ENCODE measurements at places on chromosomes 16 and 17.

DNA sequence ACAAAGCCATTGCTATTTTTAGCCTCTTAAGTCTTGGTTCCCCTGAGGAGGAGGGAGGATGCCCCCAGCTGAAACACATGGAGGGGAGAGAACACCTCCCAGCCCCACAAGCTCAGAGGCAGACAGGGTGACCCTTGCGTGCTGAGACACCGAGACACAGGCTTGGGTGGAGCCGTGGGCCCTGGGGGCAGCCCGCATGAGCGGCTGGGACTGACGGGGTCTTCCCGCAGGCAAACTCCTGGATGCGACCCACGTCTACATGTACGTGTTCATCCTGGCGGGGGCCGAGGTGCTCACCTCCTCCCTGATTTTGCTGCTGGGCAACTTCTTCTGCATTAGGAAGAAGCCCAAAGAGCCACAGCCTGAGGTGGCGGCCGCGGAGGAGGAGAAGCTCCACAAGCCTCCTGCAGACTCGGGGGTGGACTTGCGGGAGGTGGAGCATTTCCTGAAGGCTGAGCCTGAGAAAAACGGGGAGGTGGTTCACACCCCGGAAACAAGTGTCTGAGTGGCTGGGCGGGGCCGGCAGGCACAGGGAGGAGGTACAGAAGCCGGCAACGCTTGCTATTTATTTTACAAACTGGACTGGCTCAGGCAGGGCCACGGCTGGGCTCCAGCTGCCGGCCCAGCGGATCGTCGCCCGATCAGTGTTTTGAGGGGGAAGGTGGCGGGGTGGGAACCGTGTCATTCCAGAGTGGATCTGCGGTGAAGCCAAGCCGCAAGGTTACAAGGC lies 9.8 kb downstream of the SLC16A3 start:
- DNase-seq, result peak; percentile 59

- DNase-seq, result no peak
These were observed 2.3 kb upstream of the PAQR4 start for GRCh38 chr16:2966808-2967191.

GRCh38 chr17:45063198-45063597 lies 2.1 kb downstream of the NMT1 start:
- DNase-seq, result no peak

GRCh38 chr17:19013806-19014627 lies 9.5 kb upstream of the FAM83G start:
- DNase-seq, result no peak

GRCh38 chr17:46831573-46832330 lies 13.3 kb upstream of the WNT3 start:
- DNase-seq, result no peak

GRCh38 chr17:27452828-27453227 lies 3.4 kb upstream of the KSR1 start:
- no peak for DNase-seq

DNA sequence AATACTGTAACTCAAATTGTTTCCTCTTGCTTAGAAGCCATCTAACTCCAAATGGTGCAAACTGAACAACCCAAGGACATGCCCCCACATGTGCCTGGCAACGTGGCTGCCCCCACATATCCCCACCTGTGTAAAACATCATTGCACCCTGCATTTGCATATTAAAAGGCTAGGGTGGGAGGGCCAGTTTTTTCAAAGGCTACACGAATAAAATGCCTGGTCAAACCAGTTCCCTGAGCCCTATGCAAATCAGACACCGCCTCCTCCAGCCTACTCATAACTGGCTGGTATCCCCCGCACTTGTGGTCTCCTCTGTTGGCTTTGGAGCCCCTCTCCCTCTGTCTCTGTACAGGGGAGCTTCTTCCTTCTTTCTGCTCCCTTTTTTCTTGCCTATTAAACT lies 26.7 kb downstream of the C16orf54 start:
- DNase-seq, result no peak

DNA sequence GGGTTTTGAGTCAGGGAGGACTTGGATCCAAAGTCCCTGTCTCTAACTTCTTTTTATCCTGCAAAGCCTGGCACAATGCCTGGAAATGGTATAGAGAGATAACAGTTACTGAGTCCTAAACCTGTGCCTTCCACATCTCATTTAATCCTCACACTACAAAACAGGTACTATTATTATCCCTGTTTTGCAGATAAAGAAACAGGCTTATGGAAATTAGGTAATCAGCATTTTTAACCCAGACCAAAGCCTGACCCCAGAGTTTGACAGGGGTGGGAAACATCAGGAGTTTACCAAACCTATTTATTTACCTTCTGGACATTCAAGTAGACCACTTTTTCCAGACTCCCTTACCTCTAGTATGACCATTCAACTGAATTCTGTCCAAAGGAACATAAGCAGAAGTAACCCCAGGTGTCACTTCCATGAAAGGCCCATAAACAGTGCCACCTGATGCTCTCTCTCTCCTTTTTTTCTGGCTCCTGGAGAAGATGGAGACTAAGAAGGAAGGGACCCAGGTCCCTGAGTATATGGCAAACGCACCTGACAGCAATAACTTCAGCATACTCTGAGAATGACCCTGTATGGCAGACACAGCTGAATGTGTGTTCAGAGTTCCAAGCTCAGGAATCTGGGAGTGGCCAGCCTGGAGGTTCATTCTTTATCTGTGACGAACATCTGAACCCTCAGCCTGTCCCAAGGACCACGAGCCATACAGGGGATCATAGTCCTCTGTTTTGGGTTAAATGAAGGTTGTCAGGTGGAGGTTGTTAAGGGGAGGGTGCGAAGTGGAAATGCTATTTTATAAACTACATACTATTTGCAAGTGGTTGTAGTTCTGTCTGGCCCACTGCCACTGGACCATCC lies 62.7 kb downstream of the HLF start:
- no peak for DNase-seq

- DNase-seq, result no peak
These were observed 39.9 kb downstream of the BAIAP2 start for GRCh38 chr17:81074875-81075274.

- DNase-seq, result peak; percentile 73
These were observed 1.9 kb upstream of the YBX2 start for GRCh38 chr17:7296189-7296861.

- DNase-seq, result no peak
These were observed 2.9 kb upstream of the KANSL1 start for GRCh38 chr17:46195939-46196716.

DNA sequence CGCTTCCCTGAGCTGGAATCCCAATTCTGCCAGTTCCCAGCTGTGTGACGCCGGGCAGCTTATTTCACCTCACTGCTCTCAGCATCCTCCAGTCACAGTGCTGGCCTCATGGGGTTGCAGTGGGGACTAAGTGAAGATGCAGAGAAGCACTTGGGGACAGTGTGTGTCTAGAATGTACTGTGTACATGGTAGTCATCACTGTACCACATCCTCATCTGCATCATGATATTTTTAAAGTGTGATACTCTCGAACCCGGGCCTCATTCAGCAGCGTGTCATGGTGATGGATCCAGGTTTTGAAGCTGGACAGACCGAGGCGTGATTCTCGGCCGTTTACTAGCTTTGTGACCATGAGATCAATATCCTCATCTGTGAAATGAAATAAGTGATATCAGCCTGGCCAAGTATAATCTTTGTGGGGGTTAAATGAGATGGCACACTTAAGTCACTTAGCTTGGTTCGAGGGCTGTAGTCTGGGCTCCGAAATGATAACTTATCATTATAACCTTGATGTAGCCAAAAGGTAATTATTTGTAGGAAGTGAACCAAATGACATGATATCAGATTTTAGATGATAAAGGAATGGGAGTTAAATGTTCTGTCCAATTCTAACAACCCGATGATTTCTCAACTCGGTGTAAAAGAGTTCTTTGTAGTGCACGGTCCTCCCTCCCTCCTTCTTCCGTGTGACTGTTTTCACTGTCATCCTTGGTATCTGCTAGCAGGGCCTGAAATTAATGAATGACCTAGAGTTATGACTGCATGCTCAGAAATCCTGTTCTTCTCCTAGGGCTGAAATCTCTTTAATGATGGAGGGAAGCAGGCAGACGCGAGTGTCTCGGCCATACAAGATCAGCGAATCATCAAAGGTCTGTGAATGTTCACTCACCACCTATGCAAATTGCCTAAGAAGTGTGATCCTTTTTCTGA lies 2.0 kb downstream of the KLHL36 start:
- no peak for DNase-seq

GRCh38 chr16:4691666-4692412 lies 1.5 kb upstream of the NUDT16L1 start:
- no peak for DNase-seq

DNA sequence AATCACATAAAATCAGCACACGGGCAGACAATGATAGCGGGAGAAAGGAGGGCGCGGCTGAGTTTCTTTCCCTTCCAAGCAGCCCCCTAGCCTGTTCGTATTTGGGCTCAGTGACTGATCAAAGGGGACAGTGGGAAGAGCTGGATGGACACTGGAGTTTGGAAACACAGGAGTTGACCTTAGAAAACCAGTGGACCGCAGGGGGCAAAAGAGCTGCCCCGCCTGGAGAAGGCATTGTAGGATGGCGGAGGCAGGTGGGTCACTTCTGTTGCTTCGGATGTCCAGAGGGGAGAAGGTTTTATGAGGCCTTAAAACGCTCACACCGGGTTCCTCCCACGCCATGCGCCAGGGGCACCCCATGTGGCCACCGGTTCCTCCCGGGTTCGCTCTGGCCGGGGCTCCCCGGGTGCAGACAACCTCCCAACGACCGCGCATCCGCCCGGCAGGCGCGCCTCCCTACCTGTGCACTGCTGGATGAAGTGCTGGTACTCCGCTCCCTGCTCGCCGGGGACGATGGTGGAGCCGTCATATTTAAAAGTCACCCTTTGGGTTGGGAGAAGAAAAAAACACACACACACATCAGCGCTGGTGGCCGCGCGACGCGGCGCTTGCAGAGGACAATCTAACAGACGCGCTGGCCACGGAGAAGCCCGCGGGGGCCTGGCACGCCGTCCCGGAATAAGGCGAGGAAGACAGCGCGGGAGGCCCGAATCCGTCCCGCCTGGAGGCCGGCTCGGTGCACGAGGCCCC lies 662 bp downstream of the COTL1 start:
- no peak for DNase-seq

GRCh38 chr16:11613381-11614303 lies 26.9 kb upstream of the LITAF start:
- peak; percentile 40 for DNase-seq

- DNase-seq, result no peak
These were observed 8.9 kb upstream of the TENT4B start for GRCh38 chr16:50144211-50144610.

DNA sequence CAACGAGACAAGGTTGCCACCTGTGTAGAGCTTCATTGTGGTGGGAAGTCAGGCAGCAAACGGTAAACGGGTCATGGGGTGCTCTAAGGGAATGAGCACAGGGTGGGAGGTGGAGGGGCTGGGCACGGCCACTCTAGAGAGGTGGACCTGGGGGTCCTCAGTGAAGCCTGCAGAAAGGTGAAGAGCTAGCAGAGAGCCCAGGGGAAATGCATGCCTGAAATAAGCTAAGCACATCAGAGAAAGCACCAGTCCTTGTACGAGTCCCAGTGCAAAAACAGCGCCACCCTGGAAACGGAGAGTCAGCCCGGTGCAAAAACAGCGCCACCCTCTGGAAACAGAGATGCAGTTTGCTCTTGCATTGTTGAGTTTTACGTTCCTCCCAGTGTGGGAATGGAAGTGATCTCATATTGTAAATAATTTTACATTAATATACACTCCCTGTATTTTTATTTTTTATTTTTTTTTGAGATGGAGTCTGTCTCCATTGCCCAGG lies 65.0 kb downstream of the TBC1D16 start:
- no peak for DNase-seq

DNA sequence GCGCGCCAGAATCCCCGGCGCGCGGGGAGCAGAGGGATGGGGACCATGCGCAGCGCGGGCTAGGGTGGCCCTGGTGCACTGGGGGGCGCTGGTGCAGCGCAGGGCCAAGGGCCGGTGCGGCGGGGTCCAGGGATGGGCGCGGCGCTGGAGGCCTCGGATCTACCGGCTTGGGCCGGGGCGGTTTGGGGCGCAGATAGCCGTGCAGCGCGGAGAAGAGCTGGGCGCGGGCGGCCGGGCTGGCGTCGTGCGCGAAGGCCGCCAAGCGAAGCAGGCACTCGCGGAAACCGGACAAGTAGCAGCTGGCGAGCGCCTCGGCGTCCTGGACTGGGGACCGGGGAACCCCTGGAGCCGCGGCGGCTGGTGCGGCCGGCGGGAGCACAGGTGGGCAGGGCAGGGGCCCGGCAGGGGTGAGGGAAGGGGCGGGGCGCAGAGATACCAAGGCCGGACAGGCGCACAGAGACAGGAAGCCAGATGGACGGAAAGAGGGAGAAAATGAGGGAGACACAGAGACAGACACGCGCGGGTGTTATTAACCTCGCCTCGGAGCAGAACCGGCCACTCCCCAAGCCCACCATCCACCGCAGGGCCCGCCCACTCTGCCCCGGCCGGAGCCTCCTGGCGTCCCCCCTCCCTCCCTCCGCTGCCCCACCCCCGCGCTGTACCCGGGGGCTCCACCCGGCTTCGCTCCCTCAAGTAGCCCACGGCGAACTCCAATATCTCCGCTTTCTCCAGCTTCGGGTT lies 2.1 kb downstream of the HES7 start:
- DNase-seq, result no peak

- no peak for DNase-seq
These were observed 56.7 kb downstream of the METRNL start for GRCh38 chr17:83136156-83136555.

- DNase-seq, result no peak
These were observed 17.8 kb downstream of the TSPOAP1 start for GRCh38 chr17:58310511-58311428.

DNA sequence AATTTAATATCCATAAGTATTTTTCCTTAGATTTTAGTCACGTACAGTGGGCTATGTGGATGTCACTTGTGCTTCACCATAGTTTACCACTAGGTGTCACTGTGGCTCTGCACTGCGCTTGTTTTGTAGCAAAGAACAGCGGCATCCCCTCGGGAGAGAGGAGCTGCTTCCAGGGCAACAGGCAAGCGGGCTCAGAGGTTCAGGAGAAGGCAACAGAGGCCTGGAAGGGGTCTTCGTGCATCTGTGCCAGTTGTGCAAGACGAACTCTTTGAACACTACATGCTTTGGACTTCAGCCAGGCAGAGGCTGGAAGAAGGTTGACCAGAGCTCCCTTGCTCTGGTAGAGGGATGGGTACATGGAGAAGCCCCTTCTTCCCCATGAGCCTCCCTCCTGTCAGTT lies 20.6 kb downstream of the CYB561 start:
- peak; percentile 90 for DNase-seq

- DNase-seq, result no peak
These were observed 7.0 kb upstream of the ZFHX3 start for GRCh38 chr16:73054813-73055482.

DNA sequence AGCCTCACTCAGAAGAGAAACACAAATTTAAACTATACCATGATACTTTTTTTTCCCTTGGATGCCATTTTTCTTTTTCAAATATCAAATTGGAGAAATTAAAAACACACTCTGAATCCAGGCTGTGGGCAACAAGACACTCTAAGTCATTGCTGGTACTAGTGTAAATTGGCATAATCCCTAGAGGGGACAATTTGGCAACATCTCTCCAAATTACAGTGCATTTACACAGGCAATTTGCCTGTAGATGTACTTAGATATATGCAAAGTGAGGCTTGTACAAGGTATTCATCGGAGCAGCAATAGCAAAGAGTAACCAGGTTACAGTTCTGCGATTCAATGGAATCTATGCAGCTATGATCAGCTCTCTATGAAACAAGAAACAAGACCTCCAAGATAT lies 6.7 kb upstream of the GUCY2D start:
- no peak for DNase-seq

Data from tibial nerve (tissue), 4 donors.